ENCODE measurements at places on chromosomes 6 and 20.

- DNase-seq: no peak
Observed at GRCh38 chr6:154995254-154996015, at the start of gene TIAM2. TIAM2 (plus strand) TSS chr6:154995315; CDS start chr6:155129224, 133,909 bp downstream.

- no peak for DNase-seq
Observed at GRCh38 chr20:38246357-38247165, 14.0 kb downstream of the KIAA1755 start.

GRCh38 chr6:137978252-137978896 lies 111.3 kb downstream of the TNFAIP3 start:
- no peak for DNase-seq

DNA sequence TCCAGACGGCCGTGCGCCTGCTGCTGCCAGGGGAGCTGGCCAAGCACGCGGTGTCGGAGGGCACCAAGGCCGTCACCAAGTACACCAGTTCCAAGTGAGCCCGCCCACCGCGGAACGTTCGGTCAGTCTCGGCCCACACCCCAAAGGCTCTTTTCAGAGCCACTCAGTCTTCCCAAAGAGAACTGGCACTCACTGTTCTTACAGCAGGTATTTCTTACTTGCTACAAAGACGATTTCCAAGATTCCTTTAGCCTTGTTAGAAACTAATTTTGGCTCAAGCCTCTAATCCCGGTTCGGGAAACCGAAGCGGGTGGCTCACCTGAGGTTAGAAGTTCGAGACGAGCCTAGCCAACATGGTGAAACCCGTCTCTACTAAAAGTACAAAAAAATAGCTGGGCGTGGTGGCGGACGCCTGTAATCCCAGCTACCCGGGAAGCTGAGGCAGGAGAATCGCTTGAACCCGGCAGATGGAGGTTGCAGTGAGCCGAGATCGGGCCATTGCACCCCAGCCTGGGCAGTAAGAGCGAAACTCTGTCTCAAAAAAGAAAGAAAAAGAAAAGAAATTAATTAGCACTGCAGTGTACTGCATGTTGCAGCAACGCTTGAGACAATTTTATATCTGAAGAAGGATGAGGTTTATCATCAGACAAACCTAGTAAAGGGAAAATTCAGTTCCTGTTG lies 73.1 kb downstream of the OR2B2 start:
- DNase-seq: no peak
